RPMI7951 (cell line): ENCODE measurements at places on chromosomes 4 and X.

GRCh38 chr4:5955856-5956255, 62.4 kb downstream of the C4orf50 start:
- peak; percentile 7 for DNase-seq

DNA sequence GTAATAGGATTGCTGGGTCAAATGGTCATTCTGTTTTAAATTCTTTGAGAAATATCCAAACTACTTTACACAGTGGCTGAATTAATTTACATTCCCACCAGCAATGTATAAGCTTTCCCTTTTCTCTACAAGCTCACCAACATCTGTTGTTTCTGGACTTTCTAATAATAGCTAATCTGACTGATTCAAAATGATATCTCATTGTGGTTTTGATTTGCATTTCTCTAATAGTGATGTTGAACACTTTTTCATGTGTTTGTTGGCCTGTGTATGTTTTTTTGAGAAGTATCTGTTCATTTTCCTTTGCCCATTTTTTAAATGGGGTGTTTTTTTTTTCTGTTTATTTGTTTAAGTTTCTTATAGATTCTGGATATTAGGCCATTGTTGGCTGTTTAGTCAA, 659.0 kb upstream of the GNPDA2 start:
- no peak for DNase-seq

GRCh38 chrX:152575331-152575730, 62.4 kb upstream of the GABRQ start:
- peak; percentile 47 for DNase-seq

DNA sequence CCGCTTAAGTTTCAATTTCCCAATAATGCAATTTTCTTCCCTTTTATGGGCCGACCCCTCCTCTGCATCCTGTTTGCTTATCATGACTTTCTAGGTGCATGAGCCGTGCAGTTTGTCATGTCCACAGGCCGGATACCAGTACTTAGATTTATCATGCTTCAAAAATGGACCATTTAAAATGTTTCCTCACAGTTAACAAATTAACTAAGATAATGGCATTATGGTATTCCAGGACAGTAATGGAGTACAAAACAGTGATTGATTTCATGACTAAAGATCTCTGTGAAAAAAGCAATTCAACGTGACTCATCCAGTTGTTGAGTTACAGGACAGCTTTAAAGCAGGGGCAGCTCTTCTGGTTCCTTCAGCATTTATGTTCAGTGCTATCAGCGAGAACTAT, 23.0 kb downstream of the SNX25 start:
- DNase-seq: peak; percentile 36

DNA sequence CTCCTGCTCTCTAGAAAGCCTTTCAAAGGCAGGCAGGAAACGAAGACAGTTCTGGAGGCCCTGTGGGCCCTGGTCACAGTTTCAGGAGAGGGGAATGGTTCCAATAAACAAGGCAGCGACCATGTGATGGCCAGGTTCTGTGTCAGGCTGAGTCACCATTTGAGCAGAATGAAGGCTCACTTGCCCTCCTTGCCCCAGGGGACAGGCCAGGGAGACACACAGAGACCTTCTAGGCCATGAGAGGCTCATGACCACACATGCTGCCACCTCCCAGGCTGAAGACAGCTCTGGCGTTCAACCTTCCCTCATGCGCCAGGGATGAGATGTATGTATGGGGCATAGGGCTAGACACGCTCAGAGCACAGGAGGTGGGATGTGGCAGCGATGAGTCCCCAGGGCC, 22.9 kb upstream of the TRIM2 start:
- DNase-seq: peak; percentile 86

GRCh38 chrX:1480082-1480785, 27.5 kb upstream of the ASMTL start:
- DNase-seq: peak; percentile 54

- peak; percentile 84 for DNase-seq
Observed at GRCh38 chr4:184807797-184808712, 17.7 kb downstream of the ACSL1 start.

- no peak for DNase-seq
Observed at GRCh38 chr4:164924670-164925238, 47.8 kb downstream of the APELA start.

GRCh38 chr4:156959298-156959702, 12.3 kb downstream of the PDGFC start:
- peak; percentile 51 for DNase-seq

DNA sequence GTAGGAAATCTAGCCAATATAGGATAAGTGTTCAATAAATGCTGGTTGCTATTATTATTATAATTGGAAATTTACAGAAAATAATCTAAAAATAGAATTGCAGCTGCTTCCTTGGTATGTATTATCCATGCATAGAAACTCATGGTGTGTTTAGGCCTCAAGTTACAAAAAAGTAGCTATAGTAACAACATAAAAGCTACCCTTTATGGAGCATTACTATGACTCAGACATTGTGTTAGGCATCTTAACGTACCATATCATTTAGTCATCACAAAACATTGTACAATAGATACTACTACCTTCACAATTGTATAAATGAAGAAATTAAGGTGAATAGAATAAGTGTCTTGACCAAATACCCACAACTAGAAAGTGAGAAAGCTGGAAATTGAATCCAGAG, 126.9 kb upstream of the NRK start:
- DNase-seq: no peak

DNA sequence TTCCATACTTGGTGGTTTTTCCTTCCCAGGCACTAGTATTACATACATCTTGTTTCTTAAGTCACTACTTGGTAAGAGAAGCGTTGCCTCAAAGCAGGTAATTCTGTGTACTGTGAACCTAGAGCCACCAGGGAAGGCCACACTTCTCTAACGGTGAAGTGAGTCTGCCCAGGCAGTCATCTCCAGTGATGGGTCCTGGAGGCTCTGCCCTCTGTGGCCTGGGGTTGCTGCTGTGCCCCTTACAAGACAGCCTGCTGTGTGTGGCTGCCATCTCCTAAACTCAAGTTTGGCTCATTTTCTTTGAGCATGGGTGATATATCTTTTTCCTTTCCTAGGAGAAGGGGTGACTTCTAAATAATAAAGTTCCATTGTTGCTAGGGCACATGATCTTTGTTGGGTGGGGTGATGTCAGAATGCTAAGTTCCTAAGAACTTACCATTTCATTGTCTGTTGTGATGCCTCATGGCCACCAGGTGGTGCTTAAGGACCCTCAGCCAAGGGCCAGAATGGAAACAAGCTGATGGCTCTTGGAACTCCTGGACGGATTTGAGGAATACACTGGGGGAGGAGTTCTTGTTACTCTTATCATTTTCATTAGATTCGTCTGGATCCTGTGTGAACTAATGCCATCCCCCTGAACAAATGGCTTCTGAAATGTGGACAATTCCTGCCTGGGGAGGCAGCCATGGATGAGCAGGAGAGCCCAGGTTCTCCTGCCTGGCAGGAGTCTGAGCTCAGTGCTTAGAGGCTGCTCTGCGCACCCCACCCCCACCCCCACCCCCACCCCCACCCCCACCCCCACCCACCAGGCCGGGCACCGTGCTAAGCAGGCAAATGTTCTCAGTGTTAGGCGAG, 41.1 kb upstream of the WDR1 start:
- peak; percentile 63 for DNase-seq

GRCh38 chr4:93722446-93722845, 106.1 kb upstream of the ATOH1 start:
- DNase-seq: no peak

DNA sequence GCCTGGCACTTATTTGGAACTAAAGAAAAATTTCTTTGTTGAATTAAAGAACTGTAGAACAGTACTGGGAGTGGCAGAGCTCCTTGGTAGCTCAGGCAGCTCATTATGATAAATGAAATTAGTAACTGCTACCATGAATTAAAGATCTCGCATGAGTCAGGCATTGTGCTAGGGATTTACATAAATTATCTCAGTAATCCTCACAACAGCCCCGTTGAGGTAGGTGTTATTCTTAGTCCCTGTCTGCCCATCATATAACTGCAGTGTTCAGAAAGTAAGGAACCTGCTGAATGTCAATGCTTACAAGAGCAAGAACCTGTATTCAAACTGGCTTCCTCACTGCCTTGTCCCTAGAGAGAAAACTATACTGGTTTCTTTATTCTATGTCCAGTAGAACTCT, 108.3 kb downstream of the NLGN4X start:
- no peak for DNase-seq

DNA sequence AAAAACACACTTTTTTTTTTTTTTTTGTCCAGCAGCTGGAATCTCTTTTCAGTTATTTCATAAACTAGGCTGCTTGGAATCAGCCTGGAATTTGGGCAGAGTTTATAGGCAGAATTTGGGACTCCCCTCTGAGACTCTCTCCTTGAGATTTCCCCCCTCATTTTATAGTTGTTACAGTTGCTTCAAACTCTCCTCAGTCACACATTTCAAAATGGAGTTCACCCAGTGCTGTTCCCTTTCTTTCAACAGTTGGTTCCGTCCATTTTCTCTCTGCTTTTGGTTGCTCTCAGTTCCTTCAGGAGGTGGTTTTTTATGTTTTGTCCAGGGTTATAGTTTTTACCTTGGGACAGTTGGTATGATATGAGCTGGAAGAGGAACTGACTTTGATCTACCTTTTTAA, 27.5 kb downstream of the NSD2 start:
- no peak for DNase-seq

GRCh38 chr4:42945874-42946273, 53.4 kb downstream of the GRXCR1 start:
- no peak for DNase-seq

- peak; percentile 29 for DNase-seq
Observed at GRCh38 chrX:109886122-109886761, 116.7 kb upstream of the TMEM164 start.
